ENCODE measurements at places on chromosomes 4 and X.

- DNase-seq: no peak
Observed at GRCh38 chr4:88078579-88078978, 71.1 kb downstream of the PKD2 start.

- no peak for DNase-seq
Observed at GRCh38 chrX:29541038-29541437, 674.3 kb upstream of the MAGEB2 start.

- no peak for DNase-seq
Observed at GRCh38 chr4:37675587-37676290, 10.4 kb downstream of the RELL1 start.

DNA sequence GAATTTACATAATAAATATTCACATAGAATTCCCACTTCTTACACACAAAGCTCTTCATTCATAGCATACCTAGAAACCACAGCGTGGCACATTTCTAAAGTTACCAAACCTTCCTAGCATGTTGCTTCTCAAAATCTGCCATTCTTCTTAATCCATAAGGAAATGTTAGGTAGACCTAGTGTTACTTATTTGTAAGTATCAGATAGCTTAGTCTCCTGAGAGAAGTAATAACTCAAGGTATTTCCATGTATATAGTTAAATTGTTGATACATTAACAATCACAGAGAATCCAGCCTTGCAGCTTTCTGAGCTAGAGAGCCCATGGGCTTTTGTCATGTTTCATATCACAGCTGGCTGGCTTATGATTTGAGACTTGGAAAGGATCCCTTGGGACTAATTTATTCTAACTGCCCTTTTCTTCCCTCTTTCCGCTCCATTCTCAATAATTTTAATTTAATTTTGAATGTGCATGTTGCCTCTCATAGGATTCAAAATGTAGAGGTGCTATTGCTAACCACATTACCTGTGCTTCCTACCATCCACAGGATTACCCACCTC is 17.6 kb downstream of the SH3RF1 start:
- no peak for DNase-seq

GRCh38 chr4:6680372-6681034 is 13.2 kb upstream of the S100P start:
- no peak for DNase-seq

DNA sequence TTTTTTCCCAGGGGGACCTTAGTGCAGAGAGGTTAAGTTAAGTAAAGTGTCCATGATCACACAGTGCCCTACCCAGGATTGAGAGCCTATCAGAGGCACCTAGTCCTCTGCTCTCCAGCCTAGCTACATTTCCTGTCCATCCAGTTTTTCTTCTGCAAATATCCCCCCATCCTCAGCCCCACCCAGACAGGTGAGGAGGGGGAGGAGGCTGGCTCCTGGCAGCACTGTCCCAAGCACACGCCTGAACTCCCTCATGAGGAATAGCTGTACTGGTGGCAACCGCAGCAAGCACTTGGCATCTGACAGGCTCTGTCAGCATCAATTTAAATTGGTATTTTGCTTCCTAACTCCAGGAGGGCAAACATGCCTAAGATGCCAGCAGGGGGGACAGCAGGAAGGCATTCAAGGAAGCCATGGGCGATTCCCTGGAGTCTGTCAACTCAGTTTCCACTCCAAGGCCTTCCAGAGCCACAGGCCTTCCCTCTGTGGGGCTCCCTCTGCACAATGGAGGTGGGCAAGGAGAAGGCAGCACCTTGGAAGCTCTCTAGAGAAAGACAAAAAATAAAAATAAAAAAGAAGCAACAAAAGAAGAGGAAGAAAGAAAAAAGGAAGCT is 6.4 kb upstream of the FRMPD3 start:
- DNase-seq: no peak

GRCh38 chr4:69764311-69764710 is 3.9 kb upstream of the SULT1B1 start:
- DNase-seq: no peak

DNA sequence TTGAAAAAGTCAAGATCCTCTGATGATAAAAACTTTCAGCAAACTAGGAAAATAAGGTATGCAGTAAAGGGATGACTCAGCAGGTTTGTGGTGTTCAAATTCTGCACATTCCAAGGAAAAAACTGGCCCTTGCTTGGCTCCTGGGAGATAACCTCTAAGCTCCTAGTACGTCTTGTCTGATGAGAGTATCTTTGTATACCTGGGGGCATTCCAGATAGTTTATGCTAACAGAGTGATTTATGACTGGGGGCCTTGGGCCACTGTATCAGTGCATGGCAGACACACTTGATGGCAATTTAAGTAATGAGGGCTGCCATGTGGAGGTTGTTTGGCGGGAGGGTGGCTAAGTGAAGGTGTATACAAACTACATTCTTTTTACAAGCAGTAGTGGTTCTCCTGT is 56.9 kb downstream of the NSG1 start:
- no peak for DNase-seq

GRCh38 chr4:102543030-102543928 is 42.1 kb downstream of the NFKB1 start:
- DNase-seq: no peak

GRCh38 chrX:38150993-38151392 is 69.7 kb downstream of the SRPX start:
- DNase-seq: no peak

DNA sequence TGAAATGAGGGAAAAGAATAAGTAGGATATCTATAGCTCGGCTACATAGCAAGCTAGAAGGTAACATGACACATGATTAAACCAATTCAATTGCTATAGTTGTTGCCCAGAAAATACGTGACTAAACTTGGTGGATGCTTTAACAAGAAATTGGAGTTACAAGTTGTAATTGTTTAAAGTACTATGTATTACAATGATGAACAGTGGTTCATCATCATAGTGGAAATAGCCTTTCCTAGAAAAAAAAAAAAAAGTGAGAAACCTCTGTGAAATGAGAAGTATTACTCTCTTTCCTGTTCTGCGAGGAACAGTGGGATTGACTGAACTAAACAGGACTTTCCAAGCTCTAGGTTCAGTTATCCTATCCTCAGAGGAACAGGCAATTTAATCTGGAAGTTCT is 209.7 kb upstream of the KLF3 start:
- no peak for DNase-seq

DNA sequence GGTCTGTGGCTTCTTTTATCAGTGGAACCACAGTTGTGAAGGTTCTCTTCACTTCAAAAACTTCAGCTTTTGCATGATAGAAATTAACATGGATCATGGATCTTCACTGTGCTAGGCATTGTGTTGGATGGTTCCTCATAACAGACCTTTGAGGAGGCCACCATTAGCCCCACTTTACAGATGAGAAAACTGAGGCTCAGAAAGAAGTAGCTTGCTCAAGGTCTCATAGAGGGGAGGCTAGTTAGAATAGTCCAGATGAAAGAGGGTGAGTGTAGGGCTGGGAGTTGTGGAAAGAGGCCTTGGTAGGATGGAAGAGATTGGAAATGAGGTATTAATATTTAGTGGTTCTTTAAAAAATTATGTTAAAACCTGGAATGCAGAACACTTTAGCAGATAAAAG is 2.6 kb downstream of the TSR2 start:
- no peak for DNase-seq

DNA sequence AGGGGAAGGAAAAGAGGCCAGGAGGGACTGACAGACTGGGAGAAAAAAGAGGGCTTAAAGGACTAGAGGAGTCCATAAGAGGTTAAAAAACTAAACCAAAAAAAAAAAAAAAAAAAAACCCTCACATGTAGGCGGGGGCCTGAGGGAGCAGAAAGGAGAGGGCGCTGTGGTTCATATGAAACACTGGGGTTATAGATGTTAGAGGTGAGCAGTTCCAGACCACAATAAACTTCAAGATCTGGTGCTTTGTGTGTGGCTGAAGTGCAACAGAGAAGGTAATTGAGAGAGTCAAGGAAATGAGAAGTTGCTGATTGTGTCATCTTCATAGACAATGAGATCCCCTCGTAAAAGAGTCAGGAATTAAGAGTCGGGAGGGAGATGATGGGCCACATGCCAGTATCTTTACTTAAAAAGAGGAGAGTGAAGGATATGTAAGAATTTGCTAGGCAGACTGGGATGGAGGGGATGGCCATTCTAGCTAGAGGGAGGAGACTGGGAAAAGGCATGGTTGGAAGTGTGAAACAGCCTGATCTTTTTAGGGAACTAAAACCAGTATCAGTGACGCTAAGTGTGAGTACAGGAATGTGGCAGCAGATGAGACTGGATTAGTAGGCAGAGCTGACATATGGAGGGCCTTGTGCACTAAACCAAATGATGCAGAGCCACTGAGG is 18.4 kb upstream of the OGT start:
- DNase-seq: no peak

DNA sequence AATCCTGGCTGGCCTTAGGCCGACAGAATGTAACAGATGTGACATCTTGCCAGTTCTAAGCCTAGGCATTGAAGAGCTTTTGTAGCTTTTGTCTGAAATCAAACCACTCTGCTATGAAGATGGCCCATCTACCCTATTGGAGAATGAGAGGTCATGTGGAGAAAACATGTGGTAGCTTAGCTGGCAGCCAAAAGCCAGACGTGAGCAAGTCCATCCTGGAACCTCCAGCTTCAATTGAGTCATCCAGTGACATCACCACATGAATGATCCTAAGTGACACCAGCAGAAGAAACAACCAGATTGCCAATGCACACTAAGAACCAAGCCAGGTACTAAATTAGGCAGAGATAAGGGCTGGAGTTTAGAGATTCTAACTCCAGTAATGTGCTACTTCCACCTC is 154.8 kb upstream of the ZFP42 start:
- no peak for DNase-seq

- no peak for DNase-seq
Observed at GRCh38 chrX:41695426-41695825, 6.7 kb downstream of the GPR34 start.

DNA sequence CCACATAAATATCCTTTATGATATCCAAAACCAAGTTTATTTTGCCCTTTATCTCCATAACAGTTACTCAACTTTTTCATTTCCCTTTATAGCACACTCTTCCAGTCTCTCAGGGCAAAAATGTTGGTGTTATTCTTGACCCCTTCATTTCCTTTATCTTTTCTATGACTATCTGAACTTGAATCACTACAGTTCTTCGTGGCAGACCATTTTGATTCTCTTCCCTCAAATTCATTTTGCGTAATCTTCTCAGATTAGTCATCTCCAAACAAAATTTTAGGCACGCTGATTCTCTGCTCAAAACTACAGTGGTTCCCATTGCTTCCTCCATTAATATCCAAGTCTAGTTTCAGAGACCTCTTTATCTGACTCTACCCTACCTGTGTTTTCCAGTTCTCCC is 26.1 kb downstream of the RUFY3 start:
- no peak for DNase-seq

DNA sequence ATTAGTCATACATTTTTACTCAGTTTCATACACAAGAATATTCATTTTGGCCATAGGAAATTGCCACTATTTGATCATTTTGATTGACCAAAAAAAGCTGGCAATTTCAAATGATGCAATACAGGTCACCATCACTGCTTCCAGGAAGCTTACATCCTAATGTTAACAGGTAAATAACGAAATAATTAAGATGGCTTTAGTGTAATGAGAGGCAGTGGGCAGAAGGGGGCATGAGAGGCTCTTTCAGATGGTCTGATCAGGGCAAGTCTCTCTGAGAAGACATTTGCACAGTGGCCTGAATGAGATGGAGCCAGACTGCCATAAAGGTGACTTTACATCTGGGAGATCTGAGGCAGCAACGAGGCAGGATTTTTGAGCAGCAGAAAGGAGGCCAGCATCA is 170.7 kb downstream of the SLIT2 start:
- no peak for DNase-seq

- DNase-seq: no peak
Observed at GRCh38 chr4:23871426-23871825, 18.4 kb downstream of the PPARGC1A start.

DNA sequence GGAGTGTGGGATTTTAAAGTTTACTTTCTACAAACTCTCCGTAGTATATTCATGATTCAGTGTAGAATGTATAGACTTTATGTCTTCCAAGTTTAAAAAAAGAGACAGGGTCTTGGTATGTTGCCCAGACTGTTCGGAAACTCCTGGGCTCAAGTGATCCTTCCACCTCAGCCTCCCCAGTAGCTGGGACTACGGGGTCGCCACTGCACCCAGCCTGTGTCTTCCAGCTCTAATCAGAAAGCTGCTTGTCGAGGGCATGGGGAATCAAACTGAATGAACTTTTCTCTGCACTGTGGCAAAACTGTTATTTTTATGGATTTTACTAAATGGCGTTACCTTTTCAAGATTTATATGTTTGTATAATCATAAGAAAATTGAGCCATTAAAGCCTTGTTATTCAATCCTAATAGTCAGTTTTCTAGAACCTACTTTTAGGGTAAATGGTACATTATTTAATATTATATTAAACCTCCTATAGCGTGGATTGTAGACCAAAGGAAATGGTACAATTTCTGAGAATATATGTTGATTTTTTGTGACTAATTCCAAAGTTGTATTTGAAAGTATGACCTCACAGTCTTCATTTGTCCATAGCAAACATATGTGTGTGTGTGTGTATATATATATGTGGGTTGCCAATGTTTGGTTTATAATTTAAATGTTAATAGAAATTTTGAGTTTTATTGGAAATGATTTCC is 1.1 kb downstream of the BLOC1S4 start:
- DNase-seq: no peak

- no peak for DNase-seq
Observed at GRCh38 chr4:98659741-98660462, 1.5 kb upstream of the TSPAN5 start.

GRCh38 chrX:23380581-23380980 is 45.9 kb downstream of the PTCHD1 start:
- DNase-seq: no peak

GRCh38 chr4:29467044-29467717 is 1253.0 kb upstream of the PCDH7 start:
- DNase-seq: no peak

GRCh38 chr4:6929339-6929811 is 19.7 kb downstream of the TBC1D14 start:
- no peak for DNase-seq

DNA sequence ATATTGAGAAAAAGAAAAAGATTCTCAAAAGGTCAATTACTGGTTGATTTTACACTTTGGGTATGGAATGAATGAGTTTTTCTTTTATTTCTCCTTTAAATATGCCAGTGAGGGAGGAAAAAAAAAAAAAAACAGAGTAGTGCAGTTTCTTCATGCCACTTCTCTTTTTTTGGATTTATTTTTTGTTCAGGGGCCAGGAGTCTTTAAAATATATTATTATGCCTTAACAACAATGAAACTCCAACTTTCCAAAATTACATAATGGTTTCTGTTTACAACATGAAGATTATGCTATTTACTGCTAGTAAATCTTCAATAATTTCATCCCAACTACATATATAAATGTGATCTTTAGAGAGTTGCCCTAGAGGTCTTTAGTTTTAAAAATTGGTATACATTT is 31.9 kb downstream of the DTHD1 start:
- DNase-seq: no peak

GRCh38 chr4:159425737-159426305 is 322.9 kb downstream of the RAPGEF2 start:
- DNase-seq: no peak

DNA sequence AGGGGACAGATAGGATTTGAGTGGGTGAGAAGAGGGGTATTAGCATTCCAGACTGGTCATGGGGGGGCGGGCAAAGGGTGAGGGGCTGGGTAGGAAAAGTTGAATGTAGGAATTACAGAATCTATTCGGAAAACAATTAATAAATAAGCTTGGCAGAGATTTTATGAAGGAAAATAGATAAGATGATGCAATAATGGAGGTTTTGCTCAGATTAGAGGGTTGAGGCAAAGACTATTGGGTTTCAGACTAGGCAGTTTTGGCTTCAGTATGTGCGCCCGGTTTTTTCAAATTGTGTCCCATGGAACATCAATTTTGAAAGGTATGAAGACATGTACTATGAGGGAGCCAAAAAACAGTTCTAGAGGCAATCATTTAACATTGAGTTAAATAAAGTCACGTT is 410.6 kb downstream of the SPRY1 start:
- no peak for DNase-seq

Measured in NCI-H1105 (cell line).